ENCODE measurements at places on chromosomes 4 and X.

GRCh38 chrX:2548711-2549423 lies 48.1 kb upstream of the DHRSX start:
- DNase-seq, result no peak

DNA sequence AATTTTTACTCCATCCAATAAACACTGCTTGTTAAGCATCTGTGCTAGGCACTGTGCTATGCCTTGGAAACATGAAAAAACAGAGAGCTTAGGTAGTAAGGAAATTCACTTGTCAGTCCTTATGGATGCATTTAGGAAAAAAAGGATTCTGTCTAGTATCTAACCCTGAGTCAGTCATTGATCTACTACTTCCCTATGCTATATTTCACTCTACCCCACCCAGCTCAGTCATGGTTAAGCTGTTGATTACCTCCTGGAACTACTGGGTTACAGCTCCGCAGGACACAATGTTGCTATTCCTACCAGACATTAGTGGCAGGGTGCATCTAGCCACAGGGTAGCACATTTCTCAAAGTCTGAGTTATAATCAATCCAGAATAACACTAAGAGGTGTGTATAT lies 2.9 kb upstream of the USP53 start:
- no peak for DNase-seq

- peak; percentile 68 for DNase-seq
Observed at GRCh38 chrX:39144956-39145355, 343.7 kb downstream of the MID1IP1 start.

DNA sequence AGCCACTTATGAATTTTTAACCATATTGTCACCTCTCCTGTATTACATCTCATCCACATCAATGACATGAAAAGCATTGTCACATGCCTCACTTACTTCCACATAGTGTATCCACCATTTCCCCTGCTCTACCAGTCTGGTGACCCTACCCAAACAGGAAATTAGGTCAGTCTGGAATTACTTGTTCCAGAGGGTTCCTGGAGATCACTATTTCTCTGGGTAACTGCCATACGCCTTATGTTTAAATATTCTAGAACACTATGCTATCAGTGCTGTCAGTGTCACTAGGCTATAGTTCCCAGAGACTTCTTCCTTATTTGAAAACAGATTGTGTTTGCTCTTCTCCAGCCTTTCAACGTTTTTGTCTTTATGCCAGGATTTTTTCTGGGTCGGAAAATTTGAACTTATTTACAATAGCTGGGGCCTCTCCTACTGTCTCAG lies 15.0 kb downstream of the SRPX2 start:
- DNase-seq, result no peak

DNA sequence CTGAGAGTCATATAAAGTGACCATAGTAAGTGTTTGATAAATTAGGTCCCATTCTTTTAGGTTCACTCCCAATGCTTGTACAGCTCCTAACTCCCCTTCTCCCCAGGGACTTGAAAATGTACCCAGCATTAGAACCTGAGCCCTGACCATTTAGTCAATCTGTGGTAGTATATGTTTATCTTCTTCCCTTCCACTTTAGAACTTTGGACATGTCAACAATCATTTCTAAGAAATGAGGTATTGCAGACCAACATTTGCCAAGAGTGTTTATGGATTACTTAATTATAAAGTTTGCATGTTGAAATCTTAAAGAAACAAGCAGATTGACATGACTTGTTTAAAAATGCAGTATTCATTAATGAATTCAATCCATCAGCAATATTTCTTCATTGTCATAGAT lies 26.0 kb downstream of the AFM start:
- no peak for DNase-seq

GRCh38 chrX:76957485-76957884 lies 489.7 kb upstream of the FGF16 start:
- DNase-seq, result no peak

- no peak for DNase-seq
Observed at GRCh38 chrX:10465254-10465653, 155.1 kb downstream of the MID1 start.

DNA sequence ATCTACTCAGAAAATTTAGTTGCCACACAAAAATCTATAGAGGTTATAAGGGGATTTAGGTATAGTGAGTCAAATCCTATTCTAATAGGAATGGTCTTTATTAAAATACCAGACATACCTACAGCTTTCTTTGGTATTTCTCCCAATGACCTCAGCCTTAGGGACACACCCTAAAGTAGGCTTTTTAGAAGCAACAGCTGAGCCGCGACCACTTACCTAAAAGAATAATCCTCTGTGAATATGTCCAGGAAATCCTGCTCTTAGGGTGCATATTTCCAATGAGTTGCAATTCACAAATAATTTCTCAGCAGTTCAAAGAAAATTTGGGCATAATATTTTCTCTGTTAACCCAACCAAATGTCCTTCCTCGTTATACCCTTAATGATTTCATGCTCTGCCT lies 2.7 kb downstream of the DCX start:
- DNase-seq, result no peak

GRCh38 chrX:49842621-49843020 lies 13.5 kb downstream of the PAGE4 start:
- no peak for DNase-seq

- DNase-seq, result no peak
Observed at GRCh38 chr4:188596021-188596420, 456.8 kb downstream of the TRIML1 start.

DNA sequence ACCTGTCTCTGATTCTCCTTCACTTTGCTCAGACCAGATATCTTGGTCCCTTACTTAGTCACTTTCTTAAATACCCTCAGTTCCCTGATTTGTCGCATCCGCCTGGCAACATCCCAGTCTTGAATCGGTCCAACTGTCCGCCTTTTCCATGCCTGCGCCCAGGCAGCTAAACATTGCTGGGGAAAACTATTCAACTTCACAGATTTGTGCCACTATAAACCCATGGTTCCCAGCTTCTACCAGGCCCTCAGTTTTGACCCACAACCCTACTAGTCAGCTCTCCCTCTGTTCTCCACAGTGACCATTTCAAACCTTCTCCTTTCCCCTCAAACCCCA lies 451 bp upstream of the FGD1 start:
- DNase-seq, result no peak

DNA sequence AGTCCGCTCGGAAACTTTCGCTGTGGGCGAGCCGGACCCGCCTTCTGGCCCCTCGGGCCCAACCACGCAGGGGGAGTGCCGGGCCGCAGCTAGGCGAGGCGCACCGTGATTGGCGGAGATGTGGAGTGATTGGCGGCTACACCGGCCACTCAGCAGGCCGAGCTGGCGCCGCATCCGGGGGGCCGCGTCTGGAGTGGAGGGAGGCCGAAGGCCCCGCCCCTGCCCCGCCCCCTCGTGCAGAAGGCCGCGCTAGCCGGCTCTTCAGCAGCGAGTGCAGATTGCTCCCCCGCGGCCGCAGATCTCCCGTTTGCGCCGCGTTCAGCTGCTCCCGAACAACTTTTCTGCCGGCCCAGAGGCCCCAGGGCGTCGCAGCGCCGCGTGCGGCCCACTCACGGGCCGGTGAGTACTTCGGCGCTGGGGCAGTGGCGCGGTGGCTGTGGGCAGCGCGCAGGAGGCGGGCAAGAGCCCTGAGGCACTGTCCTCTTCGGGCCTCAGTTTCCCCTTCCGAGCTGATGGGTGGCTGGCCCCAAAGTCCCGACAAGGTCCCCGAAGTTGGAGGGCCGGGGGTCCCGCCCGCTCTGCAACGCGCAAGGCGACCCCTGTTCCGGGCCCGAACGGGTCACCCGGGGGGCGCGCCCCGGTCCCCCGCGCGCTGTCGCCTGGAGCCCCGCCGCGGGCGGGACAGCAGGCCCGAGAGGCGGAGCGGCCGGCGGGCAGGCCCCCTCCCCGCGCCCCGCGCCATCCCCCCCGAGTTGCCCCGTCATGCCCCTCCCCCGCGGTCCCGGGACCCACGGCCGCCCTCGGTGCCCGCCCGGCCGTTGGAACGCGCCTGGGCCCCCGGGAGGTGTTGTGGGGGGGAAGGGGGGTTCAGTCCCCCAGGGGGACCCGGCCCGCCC lies at the start of gene WFS1:
Gene WFS1 (plus strand): TSS at position 235 of the 896 bp plus-strand sequence. CDS start 7,606 bp downstream, outside the sequence.
- peak; percentile 98 for DNase-seq

GRCh38 chr4:16843831-16844508 lies 54.5 kb downstream of the LDB2 start:
- DNase-seq, result no peak

DNA sequence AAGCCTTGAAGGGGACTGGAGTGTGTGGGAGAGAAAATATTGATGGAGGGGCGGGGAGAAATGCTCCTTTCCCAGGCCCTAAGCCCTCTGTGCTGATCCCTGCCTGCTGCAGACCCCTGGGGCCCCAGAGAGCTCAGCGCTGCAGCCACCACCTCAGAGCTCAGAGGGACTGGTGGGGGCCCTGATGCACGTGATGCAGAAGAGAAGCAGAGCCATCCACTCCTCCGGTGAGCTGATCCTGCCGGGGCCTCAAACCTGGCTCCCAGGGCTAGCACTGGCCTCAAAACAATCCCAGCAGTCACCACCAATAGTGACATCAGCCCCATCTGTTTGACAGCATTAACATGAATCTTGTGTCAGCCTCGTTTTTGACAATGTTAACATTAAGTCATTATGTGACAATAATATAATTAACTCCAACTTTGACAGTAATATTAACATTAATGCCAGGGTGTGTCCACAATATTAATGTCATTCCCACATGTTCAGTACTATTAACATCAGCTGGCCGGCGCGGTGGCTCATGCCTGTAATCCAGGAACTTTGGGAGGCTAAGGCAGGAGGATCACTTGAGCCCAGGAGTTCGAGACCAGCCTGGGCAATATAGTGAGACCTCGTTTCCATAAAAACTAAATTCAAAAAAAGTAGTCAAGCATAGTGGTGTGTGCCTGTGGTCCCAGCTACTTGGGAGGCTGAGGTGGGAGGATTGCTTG lies 5.8 kb downstream of the WAS start:
- DNase-seq, result no peak

- no peak for DNase-seq
Observed at GRCh38 chr4:76673362-76673761, 224.6 kb downstream of the SOWAHB start.

DNA sequence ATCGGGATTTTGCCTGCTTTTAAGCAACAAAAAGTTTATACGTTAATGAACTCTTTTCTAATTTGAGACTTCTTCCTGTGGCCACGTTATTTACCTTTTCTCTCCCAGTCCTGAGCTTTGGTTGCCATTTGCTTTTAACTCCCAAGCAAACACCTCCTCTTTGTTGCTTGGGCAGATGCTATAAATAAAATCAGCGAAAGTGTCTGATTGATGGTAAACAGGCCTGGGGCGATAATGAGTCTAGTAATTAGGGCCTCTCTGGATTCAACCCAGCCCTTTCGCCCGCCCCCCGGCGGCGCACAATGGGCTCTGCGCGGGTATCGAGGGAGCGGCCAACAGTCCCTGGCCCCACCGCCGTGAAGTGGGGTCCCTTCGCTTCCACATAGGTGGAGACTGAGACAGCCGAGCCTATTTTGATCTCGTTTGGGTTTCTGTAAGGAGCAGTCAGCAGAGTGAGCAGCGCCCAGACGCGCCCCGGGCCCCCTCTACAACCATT lies 790 bp downstream of the CLGN start:
- DNase-seq, result no peak

- no peak for DNase-seq
Observed at GRCh38 chr4:76087007-76087769, 12.7 kb downstream of the ART3 start.

- no peak for DNase-seq
Observed at GRCh38 chrX:70960730-70961129, 29.8 kb upstream of the SLC7A3 start.

GRCh38 chr4:149140841-149141240 lies 674.8 kb downstream of the IQCM start:
- no peak for DNase-seq

- peak; percentile 54 for DNase-seq
Observed at GRCh38 chrX:53089224-53089842, 4.6 kb upstream of the KANTR start.

GRCh38 chrX:102712216-102712966 lies at the start of gene GPRASP2:
Gene GPRASP2 (plus strand): TSS chrX:102712448. CDS start chrX:102714870, 2,422 bp downstream.
- no peak for DNase-seq

DNA sequence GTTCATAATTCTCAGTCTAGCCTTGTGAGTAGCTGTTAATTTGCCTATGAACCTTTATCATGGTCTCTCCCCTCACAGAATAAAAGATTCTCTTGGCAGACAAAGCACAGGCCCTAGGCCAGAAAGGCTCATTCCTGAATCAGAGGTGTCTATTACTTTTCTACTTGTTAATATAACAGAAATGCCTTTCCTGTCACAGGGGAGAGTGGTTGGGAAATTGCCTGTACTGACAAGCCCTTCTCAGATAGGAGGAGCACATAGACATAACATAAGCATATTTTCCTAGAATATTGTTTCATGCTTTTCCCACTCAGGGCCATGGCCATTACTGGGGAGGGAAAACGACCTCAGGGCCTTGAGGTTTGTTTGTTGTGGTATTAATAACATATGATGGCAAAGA lies 308.3 kb downstream of the BMPR1B start:
- DNase-seq, result no peak

DNA sequence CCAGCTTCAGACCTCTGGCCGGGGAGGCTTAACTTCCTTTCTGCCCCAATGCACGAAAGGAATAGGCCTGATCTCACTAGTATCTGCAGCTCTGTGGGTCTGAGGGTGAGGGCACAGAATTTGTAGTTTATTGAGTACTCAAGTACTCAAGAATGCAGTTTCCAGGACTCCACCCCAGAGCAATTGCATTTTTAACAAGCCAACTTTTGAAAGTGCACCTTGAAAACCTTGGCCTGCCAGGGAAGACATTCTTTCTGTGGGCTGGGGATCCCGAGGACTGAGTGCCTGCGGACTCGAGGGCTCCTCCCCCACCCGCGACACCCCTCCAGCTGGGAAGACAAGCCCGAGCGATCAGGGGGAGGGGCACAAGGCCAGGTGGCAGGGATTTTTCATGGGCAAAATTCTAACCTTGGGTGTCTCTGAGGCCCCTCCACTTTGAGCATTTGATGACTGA lies 22.4 kb downstream of the RS1 start:
- no peak for DNase-seq

DNA sequence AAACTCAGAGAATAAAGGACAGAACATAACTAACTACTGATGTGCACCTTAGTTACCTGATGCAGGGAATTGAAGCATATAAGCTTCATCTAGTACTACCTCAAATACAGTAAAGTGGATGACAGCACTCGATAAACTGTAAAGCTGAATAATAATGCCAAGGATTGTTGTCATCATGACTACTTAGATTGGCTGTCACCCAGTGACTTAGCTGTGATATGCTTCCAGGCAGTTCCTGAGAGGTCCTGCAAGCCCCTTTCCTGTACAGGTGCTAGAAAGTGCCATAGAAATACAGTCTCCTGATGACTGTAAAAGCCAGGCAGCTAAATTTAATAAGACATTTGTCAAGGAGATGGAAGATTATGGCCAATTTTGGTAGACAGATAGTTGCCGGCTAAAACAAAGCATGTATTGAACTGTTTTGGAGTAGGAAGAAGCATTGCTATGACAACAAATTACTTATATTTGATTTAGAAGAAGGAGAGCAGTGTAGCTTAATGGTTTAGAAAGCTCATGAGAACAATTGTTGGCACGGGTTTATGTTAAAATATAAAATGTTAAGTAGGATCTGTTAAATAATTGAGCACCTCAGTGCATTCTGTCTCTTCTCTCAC lies 29.7 kb downstream of the TMEM164 start:
- DNase-seq, result no peak
